Activated CD4-positive, alpha-beta T cell treated with anti-CD3 and anti-CD28 coated beads for 36 hours (primary cell): ENCODE measurements at places on chromosomes 12 and 14. TPM values are rescaled to one million over a fixed set of nuclear protein-coding genes. Genes with fewer than 3 reads are reported as not detected.

DNA sequence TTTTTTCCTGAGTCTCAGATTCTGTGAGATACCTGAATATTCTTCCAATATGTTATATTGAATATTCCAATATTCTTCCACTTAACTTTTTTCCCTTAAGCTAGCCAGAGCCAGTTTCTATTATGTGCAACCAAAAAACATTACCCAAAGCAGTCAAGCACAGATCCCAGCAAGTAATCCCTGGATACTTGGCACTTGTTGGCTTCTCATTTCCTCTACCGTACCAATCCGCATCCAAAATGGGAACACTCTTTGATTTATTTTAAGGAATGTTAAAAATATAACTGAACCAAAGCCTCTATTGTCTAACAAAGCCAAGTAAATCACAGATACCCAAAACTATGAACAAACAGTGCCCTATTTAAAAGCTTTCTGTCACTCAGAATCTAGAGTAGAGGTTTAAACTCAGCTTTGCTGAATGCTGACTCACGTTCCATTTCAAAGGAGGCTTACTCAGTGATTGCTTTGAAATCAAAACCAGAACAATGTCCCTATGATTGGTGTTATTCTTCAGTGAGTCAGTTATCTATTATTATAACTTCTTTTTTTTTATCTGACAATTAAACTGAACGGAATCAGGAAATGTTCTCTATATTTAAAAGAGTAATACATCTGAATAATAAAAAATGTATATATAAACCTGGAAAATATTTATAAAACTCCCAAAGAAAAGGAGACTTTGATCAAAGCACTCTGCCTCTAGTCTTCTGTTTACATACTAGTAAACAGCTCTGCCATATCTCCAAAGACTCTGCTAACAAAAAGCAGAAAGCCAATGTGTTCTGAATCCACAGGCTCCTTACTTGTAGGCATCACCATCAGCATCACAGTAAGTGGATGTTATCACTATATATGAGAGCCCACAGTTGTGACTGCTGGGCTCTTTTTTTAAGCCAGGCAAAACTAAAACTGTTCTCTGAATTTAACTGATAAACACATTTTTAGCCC is 360.8 kb downstream of the CCDC91 start:
- peaks cover 3% of the 10 kb centered on the region for H3K36me3 ChIP-seq
- DNase-seq, result no peak
- no peak overlapping the region for H3K4me3 ChIP-seq
- no peak overlapping the region for H3K27ac ChIP-seq

DNA sequence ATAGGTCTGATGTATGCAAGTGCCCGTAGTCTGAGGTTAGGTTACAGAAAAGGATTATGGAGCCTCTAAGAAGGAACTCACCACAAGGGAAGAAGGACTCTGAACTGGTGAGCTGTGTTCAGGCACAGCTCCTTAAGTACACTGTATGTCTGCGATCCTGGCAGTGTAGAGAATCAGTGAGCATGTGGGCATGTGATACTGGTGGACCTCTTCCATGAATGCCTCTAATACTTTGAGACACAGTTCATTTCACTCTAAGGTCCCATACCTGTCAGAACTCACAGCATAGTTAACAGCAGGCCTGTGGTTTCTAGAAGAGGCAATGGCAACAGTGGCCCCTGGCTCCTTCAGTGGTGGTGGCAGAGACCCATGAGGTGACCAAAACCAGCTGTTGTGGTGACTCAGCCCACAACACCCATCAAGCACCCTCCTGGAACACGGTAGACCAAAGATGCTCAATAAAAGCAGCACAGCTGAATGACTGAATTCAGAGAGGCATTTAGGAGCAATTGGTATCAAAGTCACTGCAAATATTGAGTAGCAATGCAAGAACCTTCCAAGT is 6.9 kb upstream of the OR6J1 start:
- DNase-seq, result peak; percentile 59
- no peaks in the 10 kb centered on the region for H3K27me3 ChIP-seq
- no peaks in the 10 kb centered on the region for H3K36me3 ChIP-seq
- no peak overlapping the region for H3K27ac ChIP-seq

GRCh38 chr14:73232984-73233383 is 4.3 kb upstream of the PAPLN start:
- peaks cover 6% of the 10 kb centered on the region for H3K4me1 ChIP-seq
- H3K27ac ChIP-seq, result no peak overlapping the region
- H3K4me3 ChIP-seq, result no peak overlapping the region
- no peaks in the 10 kb centered on the region for H3K36me3 ChIP-seq

GRCh38 chr12:98612696-98613334 is 19.3 kb downstream of the SLC25A3 start:
- no peak overlapping the region for H3K27ac ChIP-seq
- peaks cover 3% of the 10 kb centered on the region for H3K36me3 ChIP-seq
- no peak overlapping the region for H3K4me3 ChIP-seq
- H3K4me1 ChIP-seq, result no peaks in the 10 kb centered on the region

- no peak for DNase-seq
- no peak overlapping the region for H3K27ac ChIP-seq
- H3K4me3 ChIP-seq, result no peak overlapping the region
- no peaks in the 10 kb centered on the region for H3K36me3 ChIP-seq
Measured at GRCh38 chr12:32533971-32534590, 134.7 kb downstream of the FGD4 start.

DNA sequence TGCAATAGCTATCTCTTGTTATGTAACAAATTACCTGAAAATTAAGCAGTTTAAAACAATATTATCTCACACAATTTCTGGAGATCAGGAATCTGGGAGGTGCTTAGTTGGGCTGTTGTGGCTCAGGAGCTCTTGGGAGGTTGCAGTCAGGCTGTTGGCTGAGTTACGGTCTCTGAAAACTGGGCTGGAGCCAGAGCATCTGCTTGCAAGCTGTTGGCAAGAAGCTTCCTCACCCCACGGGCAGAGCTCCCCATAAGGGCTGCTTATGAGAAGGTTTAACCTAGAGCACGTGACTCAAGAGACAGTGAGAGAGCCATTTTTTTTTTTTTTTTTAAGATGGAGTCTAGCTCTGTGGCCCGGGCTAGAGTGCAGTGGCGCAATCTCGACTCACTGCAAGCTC is 346.8 kb downstream of the ATP23 start:
- no peak for DNase-seq
- H3K4me1 ChIP-seq, result no peaks in the 10 kb centered on the region
- no peak overlapping the region for H3K27ac ChIP-seq
- peaks cover 9% of the 10 kb centered on the region for H3K27me3 ChIP-seq

- no peak overlapping the region for H3K27ac ChIP-seq
- peaks cover 6% of the 10 kb centered on the region for H3K27me3 ChIP-seq
- DNase-seq, result no peak
Measured at GRCh38 chr14:103085106-103086091, 1.4 kb downstream of the LBHD2 start.

DNA sequence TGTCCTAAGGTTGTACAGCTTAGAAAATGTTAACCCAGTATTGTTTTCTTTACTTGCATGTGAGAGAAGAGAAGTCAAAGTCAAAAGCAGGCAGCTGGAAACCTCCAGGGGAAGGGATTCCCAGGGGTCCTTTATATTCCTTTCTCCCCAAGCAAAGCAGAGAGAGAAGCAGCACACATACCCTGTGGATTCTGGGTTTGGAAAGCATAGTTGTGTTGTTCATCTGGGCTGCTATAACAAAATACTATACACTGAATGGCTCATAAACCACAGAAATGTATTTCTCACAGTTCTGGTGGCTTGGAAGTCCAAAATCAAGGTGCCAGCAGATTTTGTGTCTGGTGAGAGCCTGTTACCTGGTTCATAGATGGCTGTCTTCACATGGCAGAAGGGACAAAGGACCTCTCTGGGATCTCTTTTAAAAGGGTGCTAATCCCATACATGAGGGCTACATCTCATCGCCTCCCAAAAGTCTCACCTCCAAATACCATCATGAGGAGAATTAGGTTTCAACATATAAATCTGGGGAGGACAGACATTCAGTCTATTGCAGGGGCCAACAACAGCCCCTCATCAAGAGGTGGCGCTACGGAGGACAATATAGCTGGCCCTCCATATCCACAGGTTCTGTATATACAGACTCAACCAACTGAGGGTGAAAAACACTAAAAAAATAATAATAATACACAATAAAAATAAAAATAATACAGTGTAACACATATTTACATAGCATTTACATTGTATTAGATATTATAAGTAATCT is 19.3 kb upstream of the PCNX1 start:
- peaks cover 1% of the 10 kb centered on the region for H3K27me3 ChIP-seq
- peak overlapping the region; percentile 55 for H3K4me3 ChIP-seq
- H3K4me1 ChIP-seq, result peaks cover 80% of the 10 kb centered on the region
- H3K27ac ChIP-seq, result peak overlapping the region; percentile 96
- H3K36me3 ChIP-seq, result no peaks in the 10 kb centered on the region

GRCh38 chr14:94009767-94010166 is 12.7 kb downstream of the CCDC197 start:
- no peak for DNase-seq
- no peak overlapping the region for H3K27ac ChIP-seq
- peaks cover 33% of the 10 kb centered on the region for H3K4me1 ChIP-seq
- H3K27me3 ChIP-seq, result peaks cover 4% of the 10 kb centered on the region
- no peaks in the 10 kb centered on the region for H3K36me3 ChIP-seq
- H3K4me3 ChIP-seq, result no peak overlapping the region

DNA sequence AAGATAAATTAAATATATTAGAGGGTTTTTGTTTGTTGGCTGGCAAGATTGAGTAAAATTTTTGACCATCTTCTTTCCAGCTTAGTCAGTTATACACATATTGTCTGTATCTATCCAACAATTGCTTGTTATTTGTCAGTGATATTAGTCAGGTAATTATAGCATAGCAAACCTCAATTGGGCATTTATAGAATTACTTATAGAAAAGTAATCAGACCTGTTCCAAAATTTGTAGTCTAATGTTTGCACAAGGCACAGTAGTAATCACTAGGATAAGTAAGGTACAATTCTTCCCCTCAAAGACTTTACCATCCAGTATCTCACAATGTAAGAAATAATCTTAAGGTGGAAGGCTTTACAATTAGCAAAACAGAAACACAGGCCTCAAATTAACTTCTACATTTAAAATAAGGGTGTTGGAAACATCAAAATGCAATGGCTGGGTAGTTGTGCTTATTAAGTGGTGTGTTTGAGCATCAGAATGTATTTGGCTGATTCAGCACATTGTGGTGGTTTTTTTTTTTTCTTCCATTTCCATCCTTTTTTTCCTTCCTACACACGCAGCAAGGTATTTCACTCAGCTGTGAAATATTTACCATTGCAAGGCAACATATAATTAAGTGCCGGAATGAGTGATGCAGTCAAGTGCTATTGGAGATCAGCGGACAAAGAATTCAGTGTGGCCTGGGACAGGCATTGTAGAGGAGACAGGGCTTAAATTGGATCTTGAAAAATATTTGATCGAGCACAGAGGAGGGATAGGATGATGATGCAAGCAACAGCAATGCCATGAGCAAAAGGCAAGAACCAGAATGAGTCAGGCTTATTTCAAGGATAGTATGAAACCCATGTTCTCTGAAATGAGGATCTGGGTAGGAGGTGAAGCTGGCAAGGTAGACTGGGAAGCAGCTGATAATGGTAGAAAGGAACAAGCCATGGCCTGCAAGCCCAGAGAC is 178.2 kb downstream of the AKAP6 start:
- DNase-seq, result no peak
- no peak overlapping the region for H3K27ac ChIP-seq
- H3K4me3 ChIP-seq, result no peak overlapping the region
- H3K36me3 ChIP-seq, result no peaks in the 10 kb centered on the region

GRCh38 chr12:96047229-96048211 is 12.1 kb upstream of the LTA4H start:
- no peaks in the 10 kb centered on the region for H3K27me3 ChIP-seq
- H3K27ac ChIP-seq, result peak overlapping the region; percentile 92
- peak; percentile 30 for DNase-seq
- H3K36me3 ChIP-seq, result no peaks in the 10 kb centered on the region
- peaks cover 58% of the 10 kb centered on the region for H3K4me1 ChIP-seq
- H3K4me3 ChIP-seq, result peak overlapping the region; percentile 20

DNA sequence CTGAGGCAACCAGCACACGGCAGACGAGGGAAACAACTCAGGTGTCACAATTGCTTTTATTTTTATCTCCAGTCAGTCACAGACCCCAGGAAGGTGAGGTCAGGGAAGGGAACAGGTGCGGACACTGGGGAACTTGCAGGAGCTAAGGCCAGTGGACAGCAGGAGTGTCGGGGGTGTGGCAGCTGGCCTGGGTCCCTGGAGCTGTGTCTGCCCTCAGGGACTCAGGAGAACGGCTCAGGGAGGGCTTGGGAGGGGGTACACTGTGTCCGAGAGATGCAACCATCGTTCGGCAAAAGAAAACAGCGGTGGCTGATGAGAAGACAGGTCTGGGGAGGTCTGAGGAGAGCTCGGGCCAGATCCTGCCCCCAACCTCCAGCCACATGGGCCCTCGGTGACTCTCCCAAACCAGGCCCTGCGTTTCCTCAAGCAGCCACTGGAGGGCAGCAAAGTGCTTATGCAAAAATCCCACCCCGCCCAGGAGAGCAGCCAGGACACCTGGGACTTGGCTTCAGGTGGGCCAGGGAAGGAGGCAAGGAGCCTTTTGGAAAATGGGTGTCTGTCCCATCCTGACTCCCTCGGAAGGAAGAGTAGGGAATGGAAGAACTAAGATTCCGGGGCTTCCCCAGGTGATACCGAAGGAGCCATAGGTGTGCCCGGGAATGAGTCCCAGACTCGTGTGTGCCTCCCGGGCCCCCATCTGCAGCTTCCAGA is 24.1 kb upstream of the BCDIN3D start:
- DNase-seq, result peak; percentile 86
- no peak overlapping the region for H3K4me3 ChIP-seq
- no peaks in the 10 kb centered on the region for H3K36me3 ChIP-seq
- H3K27me3 ChIP-seq, result no peaks in the 10 kb centered on the region
- H3K4me1 ChIP-seq, result no peaks in the 10 kb centered on the region

DNA sequence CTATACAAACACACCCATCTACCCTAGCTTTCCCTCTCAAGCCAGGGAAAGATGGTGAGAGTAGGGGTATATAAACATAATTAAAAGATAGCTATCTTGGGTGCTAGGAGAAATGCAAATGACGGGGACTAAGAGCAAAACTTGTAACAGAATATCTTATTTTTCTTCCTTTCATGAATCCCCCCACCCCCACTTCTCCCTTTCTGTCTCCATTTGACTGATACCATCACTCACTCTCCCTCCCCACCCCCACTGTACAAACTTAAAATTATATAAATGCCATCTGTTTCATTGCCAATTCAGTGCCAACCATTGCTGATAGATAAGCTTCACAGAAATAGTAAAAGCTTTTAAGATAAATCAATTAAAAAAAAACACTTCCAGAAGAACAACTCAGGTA is 268.6 kb downstream of the SLC6A15 start:
- H3K27ac ChIP-seq, result no peak overlapping the region
- H3K27me3 ChIP-seq, result no peaks in the 10 kb centered on the region
- H3K4me3 ChIP-seq, result no peak overlapping the region
- H3K4me1 ChIP-seq, result no peaks in the 10 kb centered on the region
- no peaks in the 10 kb centered on the region for H3K36me3 ChIP-seq

DNA sequence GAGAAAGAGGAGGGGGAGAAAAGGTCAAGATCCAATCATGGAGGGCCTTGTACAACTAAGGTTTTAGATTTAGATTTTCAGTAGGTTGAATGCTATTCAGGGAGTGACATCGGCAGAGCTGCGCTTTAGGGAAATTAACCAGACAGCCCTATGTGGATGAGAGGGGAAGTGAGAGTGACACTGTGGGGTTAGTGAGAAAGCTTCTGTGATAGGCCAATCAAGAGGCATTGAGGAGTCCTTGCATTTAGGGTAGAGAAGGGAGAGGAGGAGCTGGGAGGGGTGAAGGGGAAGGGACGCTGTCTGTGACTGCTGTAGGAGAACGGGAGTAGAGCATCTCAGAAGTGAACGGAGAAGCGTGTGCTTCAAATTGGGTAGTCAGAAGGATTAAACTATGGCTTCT is 3.4 kb downstream of the HSD17B6 start:
- no peak overlapping the region for H3K4me3 ChIP-seq
- H3K27me3 ChIP-seq, result no peaks in the 10 kb centered on the region
- no peaks in the 10 kb centered on the region for H3K4me1 ChIP-seq
- no peak for DNase-seq

The PROX2 gene
- 0.11 TPM for total RNA-seq

The APOLD1 gene
- 3.5 TPM for total RNA-seq

The C12orf42 gene
- not detected for total RNA-seq
